NCI-H345 (cell line): ENCODE measurements at places on chromosomes 3 and 15.

DNA sequence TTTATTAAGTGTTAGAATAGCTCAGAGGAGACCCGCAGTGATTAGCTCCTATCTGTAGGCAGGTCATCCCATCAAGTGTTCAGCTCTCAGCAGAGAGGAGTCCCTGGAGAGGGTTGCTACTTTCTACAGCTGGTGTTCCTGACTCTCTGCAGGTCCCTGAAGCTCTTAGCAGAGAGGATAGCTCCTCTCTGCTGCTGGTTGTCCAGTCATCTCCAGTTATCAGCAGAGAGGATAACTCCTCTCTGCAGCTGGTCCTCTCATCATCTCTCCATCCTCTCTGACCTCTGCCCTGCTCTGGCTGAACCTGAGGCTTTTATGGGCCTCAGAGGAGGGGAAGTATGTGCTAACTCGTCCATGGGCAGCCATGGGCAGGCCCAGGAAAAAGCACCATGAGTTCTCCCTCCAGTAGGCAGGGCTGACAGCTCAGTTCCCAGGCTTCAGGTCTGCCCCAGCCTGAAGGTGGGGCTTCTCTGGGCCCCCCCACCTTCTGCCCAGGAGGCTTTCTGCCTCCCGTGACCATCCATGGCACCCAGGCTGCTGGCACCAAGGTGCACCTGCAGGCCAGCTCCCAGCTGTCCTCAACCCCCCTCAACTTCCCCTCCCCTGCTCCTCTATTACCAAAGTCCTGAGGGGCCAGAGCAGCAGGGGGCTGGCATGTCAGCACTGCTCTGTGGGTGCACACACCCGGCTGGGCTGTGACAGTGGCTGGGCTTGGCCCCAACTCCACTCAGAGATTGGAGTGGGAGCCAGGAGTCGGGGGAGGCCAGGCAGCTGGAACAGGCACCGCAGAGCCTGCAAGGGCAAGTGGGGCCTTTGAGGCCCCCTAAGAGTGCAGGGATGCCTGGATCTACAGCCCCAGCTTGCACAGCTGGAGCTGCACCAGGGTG, 98.9 kb upstream of the FRMD4B start:
- DNase-seq, result no peak

GRCh38 chr3:193922034-193922774, 213.7 kb upstream of the HES1 start:
- peak; percentile 55 for DNase-seq

DNA sequence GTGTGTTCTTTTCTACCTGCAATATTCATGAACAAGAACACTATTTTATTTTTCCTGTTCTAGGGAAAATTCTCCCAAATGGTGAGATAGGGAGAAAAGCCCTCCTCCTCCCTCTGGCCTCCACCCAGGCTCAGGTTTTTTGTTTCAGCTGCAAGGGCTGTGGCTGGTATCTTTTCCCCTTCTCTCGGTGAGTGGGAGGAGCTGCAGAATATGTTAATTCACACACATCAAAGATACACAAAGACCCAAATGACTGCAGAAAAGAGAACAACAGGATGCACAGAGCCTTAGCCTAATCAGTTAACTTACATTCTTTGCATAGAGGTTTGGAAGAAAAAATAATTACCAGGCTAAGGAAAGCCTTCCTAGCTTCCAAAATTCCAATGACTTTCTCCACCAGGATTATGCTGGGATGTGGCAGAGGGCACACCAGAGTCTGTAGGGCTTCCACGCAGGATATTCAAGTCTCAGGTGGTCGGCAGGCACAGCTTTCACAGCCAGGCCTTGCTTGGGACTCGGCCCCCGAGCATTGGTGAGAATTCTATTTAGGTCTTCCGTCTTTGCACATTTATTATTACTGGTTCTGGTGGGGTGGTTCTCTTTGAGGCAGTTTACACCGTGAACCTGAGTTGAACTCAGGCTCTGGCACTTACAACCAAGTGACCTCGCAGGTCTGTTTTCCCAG, 64.9 kb downstream of the ABHD5 start:
- no peak for DNase-seq

DNA sequence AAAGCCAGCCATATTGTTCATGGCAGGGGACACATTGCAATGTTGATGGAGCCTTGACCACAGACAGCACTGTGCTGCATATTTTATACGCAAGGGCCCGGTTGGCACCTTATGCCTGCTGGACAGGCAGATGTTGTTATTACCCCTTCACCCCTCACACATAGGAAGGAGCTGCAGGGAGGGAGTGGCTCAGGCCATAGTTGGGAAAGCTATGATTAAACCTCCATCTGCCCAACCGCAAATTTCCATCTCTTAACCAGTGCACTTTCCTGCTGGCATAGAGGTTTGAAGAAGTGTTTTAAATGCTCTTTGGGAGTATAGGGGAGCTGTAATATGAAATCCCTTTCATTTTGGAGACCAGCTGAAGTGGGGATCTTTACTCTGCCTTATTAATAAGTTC, 224.7 kb downstream of the CACNA2D3 start:
- DNase-seq, result no peak

GRCh38 chr15:52331490-52332240, 36.1 kb upstream of the MYO5C start:
- DNase-seq, result no peak

- DNase-seq, result no peak
These were observed 20.6 kb downstream of the ACKR2 start for GRCh38 chr3:42829628-42830436.

- no peak for DNase-seq
These were observed 885 bp downstream of the CDV3 start for GRCh38 chr3:133574260-133574881.

DNA sequence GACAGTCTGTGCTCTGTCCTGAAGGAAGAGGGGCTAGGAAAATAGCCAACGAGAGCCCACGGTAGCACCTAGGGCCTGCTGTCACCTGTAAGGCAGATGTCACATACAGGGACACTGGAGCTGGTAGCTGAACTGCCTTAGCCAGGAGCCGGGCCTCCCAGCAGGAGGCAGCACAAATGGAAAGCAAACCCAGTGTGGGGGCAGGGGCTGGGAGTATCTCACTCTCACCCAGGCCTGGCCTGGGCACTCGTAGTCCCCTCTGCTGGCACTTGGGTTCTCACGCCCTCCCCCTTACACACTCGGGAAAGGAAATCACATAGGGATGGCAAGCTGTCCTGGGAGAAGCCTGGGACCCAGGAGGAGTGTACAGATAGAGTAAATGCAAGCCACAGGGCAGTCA, 173.1 kb upstream of the CHRNA7 start:
- DNase-seq, result no peak

GRCh38 chr3:68931406-68932149, 769 bp downstream of the TAFA4 start:
- DNase-seq, result no peak

GRCh38 chr15:62782071-62782841, 260.3 kb upstream of the TPM1 start:
- peak; percentile 72 for DNase-seq

GRCh38 chr15:66515901-66516322, 10.8 kb downstream of the ZWILCH start:
- DNase-seq, result no peak

GRCh38 chr3:49358217-49358883, at the start of gene GPX1:
TSS of gene GPX1 (minus strand) at chr3:49358353. CDS start at chr3:49358278, 75 bp downstream.
- peak; percentile 91 for DNase-seq

- DNase-seq, result no peak
These were observed 1.2 kb downstream of the TNFAIP8L3 start for GRCh38 chr15:51093488-51093838.
